H9 (cell line): ENCODE measurements at places on chromosomes 1 and 21. TPM values are rescaled to one million over a fixed set of nuclear protein-coding genes. Genes with fewer than 3 reads are reported as not detected.

DNA sequence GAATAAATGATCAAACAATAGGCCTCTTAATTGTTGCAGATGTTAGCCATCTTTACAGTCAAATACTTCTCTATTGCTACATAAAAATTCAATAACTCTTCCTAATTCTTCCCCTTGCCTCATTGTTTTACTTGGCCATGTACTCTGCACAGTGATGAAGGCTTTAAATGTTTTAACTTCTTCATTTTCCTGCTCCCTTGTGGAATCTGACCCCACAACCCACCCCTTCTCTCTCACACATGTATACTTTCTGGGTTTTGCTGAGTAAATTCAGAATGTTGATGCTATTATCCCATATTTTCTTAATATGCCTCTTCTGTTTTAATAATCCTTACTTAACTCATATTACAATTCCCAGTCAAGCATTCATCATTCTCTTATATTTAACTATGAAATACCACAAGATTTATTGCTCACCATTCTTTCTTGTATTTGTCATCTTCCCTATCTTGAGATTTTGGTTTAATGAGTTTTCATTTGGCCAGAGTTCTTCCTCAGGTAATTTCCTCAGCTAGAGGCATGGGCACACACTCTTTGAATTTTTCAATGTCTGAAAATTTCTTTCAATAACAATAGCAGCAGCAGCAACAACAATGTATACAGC lies 327.8 kb upstream of the USP24 start:
- no peak overlapping the region for H3K27ac ChIP-seq
- DNase-seq: no peak
- H3K4me3 ChIP-seq: no peak overlapping the region
- no peaks in the 10 kb centered on the region for H3K27me3 ChIP-seq

DNA sequence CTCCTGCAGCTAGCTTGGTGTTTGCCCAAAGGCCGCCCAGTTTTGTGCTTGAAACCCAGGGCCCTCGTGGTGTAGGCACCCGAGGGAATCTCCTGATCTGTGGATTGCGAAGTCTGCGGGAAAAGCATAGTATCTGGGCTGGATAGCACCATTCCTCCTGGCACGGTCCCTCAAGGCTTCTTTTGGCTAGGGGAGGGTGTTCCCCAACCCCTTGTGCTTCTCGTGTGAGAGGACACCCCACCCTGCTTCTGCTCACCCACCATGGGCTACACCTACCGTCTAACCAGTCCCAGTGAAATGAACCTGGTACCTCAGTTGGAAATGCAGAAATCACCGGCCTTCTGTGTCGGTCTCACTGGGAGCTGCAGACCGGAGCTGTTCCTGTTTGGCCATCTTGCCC lies 403.5 kb downstream of the USP25 start:
- H3K4me3 ChIP-seq: no peak overlapping the region
- H3K4me1 ChIP-seq: no peaks in the 10 kb centered on the region
- H3K27ac ChIP-seq: no peak overlapping the region
- H3K27me3 ChIP-seq: no peaks in the 10 kb centered on the region
- H3K36me3 ChIP-seq: peaks cover 2% of the 10 kb centered on the region; the same call in 2 of the 3 replicates

DNA sequence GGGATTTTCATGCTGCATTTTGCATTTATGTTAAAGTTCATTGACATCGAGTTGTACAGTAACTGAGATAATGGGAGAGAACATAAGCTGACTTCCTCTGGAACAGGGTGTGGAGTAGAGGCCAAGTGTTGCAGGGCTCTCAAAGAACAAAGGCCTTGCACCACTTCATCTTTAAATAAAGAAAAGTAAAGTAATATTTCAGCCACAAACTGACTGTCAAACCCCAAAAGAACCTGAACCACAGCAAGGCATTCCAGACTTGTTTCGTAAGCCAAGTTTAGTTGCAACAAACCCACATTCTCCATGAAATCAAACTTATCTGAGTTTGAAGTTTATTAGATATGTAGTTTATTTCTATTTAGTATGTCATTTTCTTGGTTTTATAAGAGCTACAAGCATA lies 19.1 kb upstream of the HMGCS2 start:
- H3K27me3 ChIP-seq: no peaks in the 10 kb centered on the region
- no peak for DNase-seq
- no peaks in the 10 kb centered on the region for H3K36me3 ChIP-seq

- no peaks in the 10 kb centered on the region for H3K27me3 ChIP-seq
- peaks cover 2% of the 10 kb centered on the region; the same call in 1 of the 2 replicates for H3K4me1 ChIP-seq
- no peak overlapping the region for H3K27ac ChIP-seq
- H3K36me3 ChIP-seq: no peaks in the 10 kb centered on the region; the same call in 2 of the 3 replicates
- H3K4me3 ChIP-seq: no peak overlapping the region
- no peak for DNase-seq
These were observed 15.4 kb downstream of the ABCA4 start for GRCh38 chr1:94105581-94105952.

DNA sequence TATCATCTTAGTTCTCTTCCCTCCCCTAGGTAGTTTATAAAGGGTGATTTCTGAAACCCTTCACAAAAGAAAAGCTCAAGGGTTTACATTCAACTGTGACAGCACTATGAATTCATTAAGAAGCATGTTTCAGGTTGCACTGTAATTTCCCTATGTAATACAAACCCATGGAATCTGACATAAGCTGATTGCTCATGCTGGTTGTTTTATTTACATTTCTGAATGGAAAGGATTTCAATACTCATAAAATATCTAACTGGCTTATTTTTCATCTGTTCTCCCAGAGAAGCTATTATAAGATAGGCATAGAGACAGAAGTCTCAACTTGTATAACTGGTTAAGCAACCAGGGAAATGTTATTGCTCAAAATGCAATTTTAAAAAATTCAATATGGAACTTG lies 20.5 kb downstream of the WNT2B start:
- peaks cover 3% of the 10 kb centered on the region; the same call in 1 of the 2 replicates for H3K4me1 ChIP-seq
- H3K27me3 ChIP-seq: no peaks in the 10 kb centered on the region
- no peak for DNase-seq
- H3K36me3 ChIP-seq: no peaks in the 10 kb centered on the region
- no peak overlapping the region for H3K27ac ChIP-seq

- no peaks in the 10 kb centered on the region for H3K36me3 ChIP-seq
- H3K27ac ChIP-seq: peak overlapping the region; percentile 20
- H3K27me3 ChIP-seq: no peaks in the 10 kb centered on the region
- H3K4me1 ChIP-seq: peaks cover 39% of the 10 kb centered on the region
- peak overlapping the region; percentile 49 for H3K4me3 ChIP-seq
These were observed 33.6 kb downstream of the AHDC1 start for GRCh38 chr1:27570356-27570755.

CFAP126 gene
- not detected in 2 replicates for total RNA-seq

TNFRSF8 gene
- 2.9 and 3.2 TPM in 2 replicates for total RNA-seq

C1QTNF12 gene
- 4.4 and 4.7 TPM in 2 replicates for total RNA-seq

PTPRC gene
- total RNA-seq: not detected in 2 replicates

ASPM gene
- total RNA-seq: 32.4 and 34.9 TPM in 2 replicates

MRAP gene
- not detected in 2 replicates for total RNA-seq

FCER1A gene
- not detected in 2 replicates for total RNA-seq
